NCI-H2107 (cell line): ENCODE measurements at places on chromosomes 6 and 20.
A peak's percentile ranks its signal among the peaks of the same experiment; 100 is the strongest.

GRCh38 chr6:1577896-1578745, 31.6 kb upstream of the FOXC1 start:
- no peak for DNase-seq

- no peak for DNase-seq
Observed at GRCh38 chr6:30121446-30122366, 8.8 kb upstream of the TRIM31 start.

DNA sequence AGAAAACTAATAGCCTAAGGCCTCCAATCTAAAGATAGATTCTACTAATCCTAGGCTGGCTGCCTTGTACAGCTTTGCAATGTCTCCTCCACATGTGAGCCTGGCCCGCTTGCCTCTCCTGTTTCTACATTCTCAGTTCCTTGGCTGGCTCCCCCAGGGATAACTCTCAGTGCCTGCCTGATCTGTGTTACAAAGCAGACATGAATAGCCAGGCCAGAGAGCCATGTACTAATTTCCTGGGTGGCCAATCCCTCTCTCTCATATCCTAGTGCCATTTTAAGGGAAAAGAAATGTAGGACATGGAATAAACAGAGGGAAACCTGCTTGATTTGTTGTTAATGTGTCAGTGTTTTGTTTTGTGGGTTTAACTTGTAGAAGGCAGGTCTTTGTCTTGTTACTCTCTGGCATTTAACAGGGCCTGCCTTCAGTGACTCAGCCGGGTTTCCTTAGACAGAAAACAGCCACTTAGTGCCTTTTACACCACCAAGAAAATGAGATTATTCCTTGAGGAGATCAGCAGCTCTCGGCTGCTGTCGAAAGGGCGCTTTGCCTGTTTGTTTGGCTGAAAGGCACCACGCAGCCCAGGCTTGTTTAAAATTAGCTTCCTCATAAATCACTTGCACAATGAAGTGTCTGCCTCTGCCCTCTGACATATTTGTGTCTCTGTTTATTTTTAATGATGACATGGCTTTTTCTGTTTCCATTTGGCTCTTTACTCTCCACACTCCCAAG, 702.7 kb downstream of the MAFB start:
- DNase-seq: no peak

GRCh38 chr6:141117874-141118273, 1014.9 kb upstream of the GJE1 start:
- DNase-seq: no peak

DNA sequence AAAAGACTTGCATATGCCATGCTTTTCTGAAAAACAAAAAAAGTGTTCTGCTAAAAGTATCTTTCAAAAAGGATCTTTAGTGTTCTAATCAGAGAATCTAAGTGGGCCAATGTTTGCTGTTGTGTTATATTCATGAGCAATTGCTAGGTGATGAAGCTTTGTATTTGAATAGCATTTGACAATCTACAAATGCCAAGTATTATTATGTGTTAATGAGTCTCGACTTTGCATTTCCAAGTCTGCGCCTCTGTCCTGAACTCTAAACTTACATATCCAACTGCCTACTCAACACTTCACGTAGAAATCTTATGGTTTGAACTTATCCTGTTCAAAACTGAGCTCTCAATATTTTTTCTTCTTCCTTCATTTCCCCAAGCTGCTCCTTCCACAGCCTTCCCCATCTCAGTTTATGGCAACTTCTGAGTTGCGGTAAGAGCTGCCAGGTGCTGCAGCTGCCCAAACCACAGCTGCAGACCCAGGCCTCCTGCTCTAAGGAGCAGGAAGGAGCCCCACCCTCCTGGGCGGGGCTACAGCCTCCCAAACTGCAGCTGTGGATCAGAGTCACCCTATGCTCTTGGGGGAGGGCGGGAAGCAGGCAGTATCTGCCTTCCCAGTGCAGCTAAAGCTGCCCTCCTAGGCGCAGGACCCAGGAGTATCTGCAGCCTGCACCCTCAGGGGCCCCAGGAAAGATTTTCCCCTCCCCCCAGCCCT, 16.7 kb upstream of the MAK start:
- DNase-seq: no peak

DNA sequence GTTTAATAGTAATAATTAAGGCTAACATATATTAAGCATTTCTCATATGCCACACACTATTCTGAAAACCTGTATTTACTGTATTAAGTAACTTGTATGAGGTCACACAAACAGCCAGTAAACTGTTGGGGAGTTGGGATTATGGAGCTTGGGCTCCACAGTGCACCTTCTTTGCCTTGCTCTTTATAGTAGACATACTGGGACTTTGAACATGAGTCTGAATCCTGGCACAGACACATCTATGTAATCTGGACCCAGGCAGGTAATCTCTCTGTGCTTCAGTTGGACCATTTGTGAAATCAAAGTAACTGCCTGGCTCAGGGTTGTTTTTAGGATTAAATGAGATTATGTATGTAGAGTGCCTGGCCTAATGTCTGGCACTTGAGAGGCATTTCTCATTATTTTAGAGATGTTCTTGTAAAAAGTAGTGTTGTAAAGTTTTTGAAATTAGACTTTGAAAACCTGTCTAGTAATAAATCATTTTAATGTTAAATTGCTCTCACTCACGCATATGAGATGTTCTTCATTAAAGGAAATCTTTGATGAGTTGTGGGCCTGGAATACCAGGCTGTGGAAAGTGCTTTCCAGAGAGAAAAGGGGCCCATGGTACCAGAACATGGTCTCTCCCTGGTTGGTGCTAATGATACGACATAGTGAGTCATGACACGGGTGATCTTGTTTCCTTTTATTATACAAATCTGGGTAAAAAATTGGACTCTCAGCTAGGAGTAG, 34.3 kb downstream of the LRRC1 start:
- DNase-seq: no peak

GRCh38 chr6:142444881-142445301, 143.1 kb downstream of the ADGRG6 start:
- DNase-seq: no peak

DNA sequence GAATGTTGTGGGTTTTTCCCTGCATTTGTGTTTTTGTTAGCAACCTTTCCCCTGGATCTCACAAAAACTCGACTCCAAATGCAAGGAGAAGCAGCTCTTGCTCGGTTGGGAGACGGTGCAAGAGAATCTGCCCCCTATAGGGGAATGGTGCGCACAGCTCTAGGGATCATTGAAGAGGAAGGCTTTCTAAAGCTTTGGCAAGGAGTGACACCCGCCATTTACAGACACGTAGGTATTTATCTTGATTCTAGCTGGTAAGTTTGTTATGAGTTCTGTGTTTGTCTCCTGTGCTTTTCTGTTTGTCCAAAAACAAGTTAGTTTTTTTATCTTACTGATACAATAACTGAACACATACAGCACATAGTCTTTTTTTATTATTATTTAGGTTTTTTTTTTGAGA, 3.0 kb downstream of the SLC25A27 start:
- no peak for DNase-seq

- no peak for DNase-seq
Observed at GRCh38 chr6:52331793-52332457, 30.0 kb upstream of the PAQR8 start.

GRCh38 chr6:1327630-1328029, 15.7 kb downstream of the FOXQ1 start:
- no peak for DNase-seq

DNA sequence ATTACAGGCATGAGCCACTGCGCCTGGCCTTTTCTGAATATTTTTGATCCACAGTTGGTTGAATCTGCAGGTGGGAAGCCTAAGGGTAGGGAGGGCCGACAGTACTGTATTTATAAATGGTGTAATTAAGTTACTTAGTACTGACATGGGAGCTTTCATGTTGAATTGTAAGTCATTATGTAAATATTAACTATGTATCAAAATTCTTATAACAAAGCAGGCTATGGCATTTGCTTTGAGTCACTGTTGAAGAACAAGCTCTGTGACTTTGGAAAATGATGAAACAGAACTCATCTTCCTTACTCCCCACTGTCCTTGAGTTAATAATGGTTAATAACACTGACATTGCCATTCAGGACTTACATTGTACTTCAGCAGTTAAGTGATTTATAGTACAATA, 63.0 kb upstream of the TXNDC5 start:
- DNase-seq: no peak

- DNase-seq: no peak
Observed at GRCh38 chr20:47817573-47817972, 32.3 kb upstream of the SULF2 start.

DNA sequence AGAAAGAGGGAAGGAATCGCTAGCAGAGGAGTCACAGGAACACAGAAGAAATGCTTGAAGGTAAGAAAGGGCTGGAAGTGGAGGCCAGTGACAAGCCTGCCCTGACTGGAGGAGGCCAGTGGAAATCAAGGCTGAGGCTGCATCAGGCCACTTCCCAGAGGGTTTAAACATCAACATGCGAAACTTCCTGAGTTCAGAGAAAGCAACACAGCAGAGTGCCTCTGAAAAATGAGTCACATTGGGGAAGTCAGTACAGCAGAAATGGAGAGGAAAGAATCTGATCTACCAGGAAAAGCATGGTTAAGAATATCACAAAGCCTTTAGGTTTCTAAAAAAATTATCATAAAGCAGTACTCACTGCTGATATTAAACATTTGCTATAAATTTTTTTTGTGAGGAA, 23.3 kb downstream of the NAPB start:
- DNase-seq: no peak

- DNase-seq: no peak
Observed at GRCh38 chr6:71388068-71388744, 99.6 kb downstream of the OGFRL1 start.

GRCh38 chr20:58017231-58017969, 211.1 kb downstream of the ANKRD60 start:
- no peak for DNase-seq

- no peak for DNase-seq
Observed at GRCh38 chr6:20539387-20539786, 5.1 kb downstream of the CDKAL1 start.

DNA sequence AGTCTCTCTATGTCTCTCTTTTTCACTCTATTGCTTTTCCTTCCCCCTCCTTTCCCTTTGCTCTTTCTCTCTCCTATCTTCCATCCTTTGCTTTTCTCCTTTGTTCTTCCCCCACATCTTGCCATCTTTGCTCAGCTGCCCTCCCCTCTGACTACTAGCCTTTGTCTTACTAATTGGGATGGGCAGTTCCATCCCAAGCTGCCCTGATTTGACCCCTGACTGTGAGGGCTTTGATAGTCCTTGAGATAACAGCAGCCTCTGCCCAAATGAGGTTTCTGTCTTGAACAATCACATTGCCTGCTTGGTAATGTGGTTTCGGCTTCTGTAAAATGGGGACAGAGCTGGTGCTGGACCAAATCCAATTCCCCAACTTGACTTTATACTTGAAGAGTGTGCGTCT, 327.7 kb downstream of the DHX35 start:
- DNase-seq: no peak

DNA sequence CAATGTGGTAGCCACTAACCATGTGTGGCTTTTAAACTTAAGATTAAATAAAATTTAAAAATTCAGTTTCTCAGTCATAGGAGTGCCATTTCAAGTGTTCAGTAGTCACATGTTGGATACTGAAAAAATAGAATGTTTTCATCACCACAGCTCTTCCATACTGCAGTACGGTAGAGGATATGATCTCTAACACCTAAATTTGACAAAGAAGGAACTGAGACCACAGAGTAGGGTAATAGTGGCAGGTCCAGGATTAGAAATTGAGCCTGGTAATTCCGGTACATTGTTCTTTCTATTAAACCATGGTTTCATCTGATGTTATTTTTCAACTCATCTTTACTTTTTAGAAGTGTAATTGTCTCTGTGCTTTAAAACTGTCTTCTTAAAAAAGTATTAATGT, 104.0 kb downstream of the CD2AP start:
- no peak for DNase-seq

DNA sequence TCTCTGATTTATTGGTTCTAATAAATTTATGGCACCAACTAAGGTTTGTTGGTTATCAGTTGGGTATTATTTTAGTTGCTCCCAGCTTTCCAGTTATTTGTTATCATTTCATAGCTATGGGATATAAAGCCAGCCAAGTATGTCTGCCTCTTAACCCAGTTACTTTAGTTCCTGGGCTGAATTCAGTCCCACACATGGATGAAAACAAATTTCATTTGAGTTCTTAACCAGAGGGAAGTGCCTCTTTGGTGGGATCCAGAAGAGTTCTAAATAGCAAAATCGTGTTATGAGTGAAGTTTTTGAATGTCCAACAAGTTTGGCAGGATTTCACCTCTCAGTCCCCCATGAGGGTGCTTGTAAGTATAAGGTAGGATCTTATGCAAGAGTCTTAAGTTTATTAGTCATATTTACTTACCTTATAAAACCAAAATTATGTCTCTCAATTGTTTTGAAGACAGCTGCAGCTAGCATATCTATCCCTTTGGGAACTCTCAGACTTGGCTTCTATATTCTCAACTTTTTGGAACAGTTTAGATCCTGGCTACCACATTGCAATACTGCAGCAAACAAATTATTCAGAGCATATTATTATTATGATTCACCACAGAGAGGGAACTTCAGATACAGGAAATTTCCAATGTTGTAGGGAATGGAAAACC, 683.6 kb downstream of the BCKDHB start:
- DNase-seq: no peak

- DNase-seq: peak; percentile 93
Observed at GRCh38 chr6:3227363-3228045, at the start of gene TUBB2B. TSS of gene TUBB2B (minus strand) at chr6:3227653. CDS start at chr6:3227543, 110 bp downstream.

DNA sequence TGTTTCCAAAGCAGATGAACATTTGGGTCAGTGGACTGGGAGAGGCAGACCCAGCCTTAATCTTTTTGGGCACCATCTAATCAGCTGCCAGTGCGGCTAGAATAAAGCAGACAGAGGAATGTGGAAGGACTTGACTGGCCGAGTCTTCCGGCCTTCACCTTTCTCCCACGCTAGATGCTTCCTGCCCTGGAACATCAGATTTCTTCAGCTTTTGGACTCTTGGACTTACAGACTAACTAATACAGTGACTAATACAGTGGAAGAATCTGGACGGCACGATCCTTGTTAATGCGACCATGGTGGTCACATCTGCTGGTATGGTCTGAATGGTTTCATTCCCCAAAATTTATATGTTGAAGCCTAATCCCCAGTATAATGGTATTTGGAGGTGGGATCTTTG, 122.6 kb upstream of the NXT1 start:
- no peak for DNase-seq

- no peak for DNase-seq
Observed at GRCh38 chr20:51484831-51485230, 57.7 kb downstream of the NFATC2 start.

GRCh38 chr6:109292420-109292819, 89.8 kb downstream of the CD164 start:
- no peak for DNase-seq

DNA sequence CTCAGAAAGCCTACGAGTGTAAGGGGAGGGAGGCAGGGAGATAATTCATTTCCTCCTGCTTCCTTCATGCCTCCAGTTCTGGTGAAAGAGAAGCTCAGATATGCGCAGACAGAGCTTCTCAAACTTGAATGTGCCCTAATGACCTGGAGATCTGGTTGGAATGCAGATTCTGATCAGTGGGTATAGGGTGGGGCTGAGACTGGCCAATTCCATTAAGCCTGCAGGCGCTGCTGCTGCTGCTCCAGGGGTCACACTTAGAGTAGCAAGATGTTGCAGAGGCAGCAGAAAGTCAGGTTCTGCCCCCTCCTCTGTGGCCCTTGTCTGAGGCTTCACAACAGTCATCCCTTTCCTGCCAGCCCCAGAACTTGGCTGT, 161.0 kb downstream of the DHX35 start:
- DNase-seq: no peak

- no peak for DNase-seq
Observed at GRCh38 chr6:150640556-150641209, 41.0 kb downstream of the PLEKHG1 start.
